ENCODE measurements at places on chromosomes 4 and X. TPM values are rescaled to one million over a fixed set of nuclear protein-coding genes. Genes with fewer than 3 reads are reported as not detected.

CXorf49 gene
- not detected for total RNA-seq

NDST3 gene
- not detected for total RNA-seq

TMSB4X gene
- 4,903 TPM for total RNA-seq

RHOXF2B gene
- not detected for total RNA-seq

ZIC3 gene
- total RNA-seq, result not detected

SHOX gene
- not detected for total RNA-seq

BEND2 gene
- not detected for total RNA-seq

KDR gene
- 160 TPM for total RNA-seq

PHKA1 gene
- total RNA-seq, result 9.3 TPM

AMER1 gene
- 6.1 TPM for total RNA-seq

PPARGC1A gene
- total RNA-seq, result 5.0 TPM

PLAC1 gene
- total RNA-seq, result not detected

PDE6B gene
- total RNA-seq, result 5.6 TPM

VCX2 gene
- not detected for total RNA-seq

MAGEA1 gene
- total RNA-seq, result not detected

CXCL11 gene
- total RNA-seq, result 1.3 TPM

XAGE1A gene
- not detected for total RNA-seq

IL3RA gene
- 5.2 TPM for total RNA-seq

P2RY10 gene
- total RNA-seq, result 1.9 TPM

ZNF674 gene
- 1.9 TPM for total RNA-seq

ZCCHC12 gene
- not detected for total RNA-seq

HPGD gene
- 19.7 TPM for total RNA-seq

ZNF185 gene
- total RNA-seq, result 7.0 TPM

SLC2A9 gene
- total RNA-seq, result 7.9 TPM

TBC1D9 gene
- total RNA-seq, result 29.6 TPM

PSAPL1 gene
- total RNA-seq, result not detected

MAGEC2 gene
- total RNA-seq, result not detected

PHOX2B gene
- total RNA-seq, result not detected

PFKFB1 gene
- 14.5 TPM for total RNA-seq

All from omental fat pad (tissue), 4 donors.